ENCODE measurements at places on chromosomes 7 and 10. TPM values are rescaled to one million over a fixed set of nuclear protein-coding genes. Genes with fewer than 3 reads are reported as not detected.

Gene PLXDC2
- 0.54 TPM for total RNA-seq

Gene AASS
- 11.3 TPM for total RNA-seq

Gene KLF14
- total RNA-seq: not detected

- no peaks in the 10 kb centered on the region for H3K27me3 ChIP-seq
- H3K4me1 ChIP-seq: no peaks in the 10 kb centered on the region
- H3K27ac ChIP-seq: no peak overlapping the region
- H3K4me3 ChIP-seq: no peak overlapping the region
- DNase-seq: no peak
These were observed 44.5 kb upstream of the LBX1 start for GRCh38 chr10:101273741-101274140.

- H3K4me3 ChIP-seq: no peak overlapping the region
- H3K27ac ChIP-seq: no peak overlapping the region
- no peaks in the 10 kb centered on the region for H3K27me3 ChIP-seq
- H3K4me1 ChIP-seq: peaks cover 7% of the 10 kb centered on the region
- peaks cover 1% of the 10 kb centered on the region for H3K36me3 ChIP-seq
- no peak for DNase-seq
These were observed 33.9 kb upstream of the SPOCK2 start for GRCh38 chr10:72122221-72122620.

DNA sequence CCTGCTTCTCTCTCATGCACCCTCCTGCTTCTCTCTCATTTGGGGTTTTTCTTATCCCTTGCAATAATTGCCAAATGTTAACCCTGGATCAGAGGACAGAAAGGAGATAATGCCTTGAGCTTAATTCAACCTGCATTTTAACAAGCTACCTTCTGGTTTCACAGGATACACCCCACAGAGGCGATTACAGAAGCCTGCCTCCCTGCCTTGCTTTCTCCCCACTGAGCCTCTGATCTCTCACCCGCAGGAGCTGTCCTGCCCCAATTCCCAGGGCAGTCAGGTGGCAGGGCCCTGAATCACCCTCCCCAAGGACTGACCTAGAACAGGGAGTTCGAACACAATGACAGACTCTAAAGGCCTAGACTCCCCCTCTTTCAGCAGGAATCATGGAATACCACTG, 959.5 kb downstream of the GRID1 start:
- peaks cover 25% of the 10 kb centered on the region for H3K4me1 ChIP-seq
- DNase-seq: no peak
- H3K27ac ChIP-seq: peak overlapping the region; percentile 60
- H3K27me3 ChIP-seq: no peaks in the 10 kb centered on the region
- no peak overlapping the region for H3K4me3 ChIP-seq

Gene CPN1
- 24.9 TPM for total RNA-seq

Gene NEURL1
- 0.91 TPM for total RNA-seq

GRCh38 chr10:20147684-20148083, 331.5 kb downstream of the PLXDC2 start:
- no peaks in the 10 kb centered on the region for H3K27me3 ChIP-seq
- no peak overlapping the region for H3K27ac ChIP-seq
- no peaks in the 10 kb centered on the region for H3K36me3 ChIP-seq
- H3K4me3 ChIP-seq: no peak overlapping the region
- DNase-seq: no peak

Gene THNSL1
- total RNA-seq: 6.3 TPM

Gene KCNMA1
- total RNA-seq: 20.7 TPM

DNA sequence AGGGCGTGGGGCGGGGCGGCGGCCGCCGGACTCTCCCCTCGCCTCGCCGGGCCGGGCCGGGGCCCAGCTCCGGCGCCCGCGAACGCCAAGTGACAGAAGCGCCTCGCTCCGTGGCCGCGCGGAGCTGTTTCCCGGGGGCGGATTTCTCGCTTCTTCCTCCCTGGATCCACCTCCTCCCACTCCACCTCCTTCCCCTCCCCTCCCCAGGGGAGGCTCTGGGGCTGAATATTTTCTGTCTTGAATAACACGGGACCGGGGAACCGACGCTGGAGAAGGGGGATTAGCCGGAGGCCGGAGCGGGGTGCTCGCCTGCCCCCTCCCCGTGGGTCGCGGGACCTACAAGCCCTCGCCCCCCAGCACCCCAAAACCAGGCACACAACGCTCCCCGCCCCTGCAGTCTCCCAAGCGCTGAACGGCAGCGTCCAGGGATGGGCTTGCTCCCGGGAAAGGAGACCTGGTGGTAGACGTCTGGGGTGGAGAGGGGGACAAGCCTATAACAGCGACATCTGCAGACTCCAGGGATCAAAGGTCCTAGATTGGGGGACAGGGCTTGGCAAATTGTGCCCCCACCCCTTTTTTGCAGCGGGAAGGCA, at the start of gene ARHGAP21:
TSS of gene ARHGAP21 (minus strand) at position 100 of the 593 bp plus-strand sequence. CDS start 1,988 bp downstream, outside the sequence.
- H3K4me3 ChIP-seq: peak within 1 kb of the TSS; percentile 85
- peak; percentile 73 for DNase-seq
- no peaks in the 10 kb centered on the region for H3K36me3 ChIP-seq
- H3K27me3 ChIP-seq: no peaks in the 10 kb centered on the region
- peak within 1 kb of the TSS; percentile 88 for H3K27ac ChIP-seq
- H3K4me1 ChIP-seq: peaks cover 15% of the 10 kb centered on the region

GRCh38 chr7:95905167-95905566, 132.8 kb downstream of the DYNC1I1 start:
- DNase-seq: peak; percentile 41
- no peak overlapping the region for H3K4me3 ChIP-seq
- H3K4me1 ChIP-seq: no peaks in the 10 kb centered on the region
- H3K36me3 ChIP-seq: no peaks in the 10 kb centered on the region

GRCh38 chr7:116614499-116615262, 57.3 kb upstream of the MET start:
- H3K27ac ChIP-seq: no peak overlapping the region
- no peak for DNase-seq
- H3K4me1 ChIP-seq: peaks cover 8% of the 10 kb centered on the region
- H3K36me3 ChIP-seq: no peaks in the 10 kb centered on the region
- no peak overlapping the region for H3K4me3 ChIP-seq

DNA sequence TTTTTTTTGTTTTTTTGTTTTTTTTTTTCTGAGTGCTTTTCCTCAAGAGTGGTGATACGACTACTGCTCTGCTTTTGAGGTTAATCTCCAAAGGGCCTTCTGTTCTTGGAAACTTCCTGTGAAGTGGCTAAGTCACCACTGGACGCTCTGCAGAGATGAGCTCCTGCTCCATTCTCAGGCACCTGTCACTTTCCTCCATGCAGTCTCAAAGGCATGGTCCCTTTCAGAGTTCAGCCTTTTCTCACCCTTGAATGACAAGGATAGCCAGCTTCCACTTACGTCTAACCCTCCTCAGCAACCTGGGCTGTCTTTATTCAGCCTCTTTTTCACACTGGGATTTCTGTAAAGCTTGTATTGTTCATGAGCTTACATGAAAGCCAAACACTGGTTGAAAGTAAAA, 65.8 kb downstream of the BMPER start:
- no peaks in the 10 kb centered on the region for H3K36me3 ChIP-seq
- no peak overlapping the region for H3K27ac ChIP-seq
- no peak for DNase-seq
- H3K4me1 ChIP-seq: no peaks in the 10 kb centered on the region
- no peak overlapping the region for H3K4me3 ChIP-seq
